Kidney tubule cell (primary cell): ENCODE measurements at places on chromosomes 7 and 10.

DNA sequence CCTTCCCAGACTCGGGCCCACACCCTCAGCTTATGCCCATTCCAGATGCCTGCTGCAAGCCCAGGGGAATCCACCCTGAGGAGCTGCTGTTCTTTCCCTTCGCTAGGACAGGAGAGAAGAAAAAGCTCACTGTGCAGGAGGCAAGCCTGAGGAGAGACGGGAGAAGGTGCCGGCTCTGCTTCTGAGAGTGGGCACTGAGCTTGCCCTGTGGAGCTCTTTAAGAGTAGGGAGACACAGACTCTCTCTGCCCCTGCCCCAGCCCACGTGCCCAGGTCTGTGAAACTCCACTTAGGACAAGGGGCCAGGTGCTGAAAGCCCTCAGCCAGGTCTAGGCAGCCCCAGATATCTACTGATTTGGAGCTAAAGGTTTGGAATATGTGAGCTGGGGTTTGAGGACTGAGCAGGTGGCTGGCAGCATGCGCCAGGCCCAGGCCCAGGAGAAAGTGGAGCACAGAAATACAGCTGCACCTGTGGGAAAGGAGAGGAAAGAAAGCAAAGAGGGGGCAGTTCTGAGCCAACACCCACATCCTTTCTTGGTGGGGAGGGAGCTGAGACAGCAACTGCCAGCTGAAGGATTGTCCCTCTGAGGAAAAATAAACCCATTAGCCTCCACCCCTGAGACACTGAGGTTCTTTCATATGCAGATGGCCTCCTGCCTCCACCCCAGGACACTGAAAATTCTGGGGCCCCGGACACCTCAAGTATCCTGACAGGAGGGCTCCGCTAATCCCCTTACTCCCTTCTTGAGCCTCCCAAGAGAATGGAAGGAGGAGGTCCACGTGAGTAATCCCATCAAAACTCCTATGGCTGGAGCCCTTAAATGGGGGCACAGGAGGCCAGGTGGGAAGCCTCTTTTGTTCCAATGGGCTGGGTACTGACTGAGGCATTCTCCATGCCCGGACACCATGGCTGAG, 7.3 kb downstream of the POLL start:
- DNase-seq: no peak

GRCh38 chr7:27096768-27097514, 1.1 kb upstream of the HOXA1 start:
- peak; percentile 63 for DNase-seq

- peak; percentile 12 for DNase-seq
Measured at GRCh38 chr10:77390481-77390891, 247.1 kb downstream of the KCNMA1 start.

GRCh38 chr7:131949659-131950058, 393.2 kb upstream of the PODXL start:
- DNase-seq: no peak

DNA sequence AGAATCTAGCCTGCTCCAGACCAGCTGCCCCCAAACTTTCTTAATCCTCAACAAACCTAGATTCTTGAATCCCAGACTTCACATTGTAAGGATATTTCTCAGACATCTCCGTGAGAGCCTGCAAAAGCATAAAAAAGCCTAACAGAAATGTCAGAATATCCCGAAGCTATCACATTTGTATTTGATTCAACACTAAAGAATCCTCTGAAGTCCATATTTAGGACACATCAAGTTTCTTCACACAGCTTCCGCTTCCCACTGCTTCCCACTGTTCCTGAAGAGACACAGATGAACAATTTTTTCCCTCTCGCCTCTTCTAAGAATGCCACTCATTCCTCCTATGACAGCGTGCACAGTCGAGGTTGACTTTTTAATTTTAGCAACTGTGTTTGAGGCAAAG, 396.2 kb upstream of the IGFBP3 start:
- no peak for DNase-seq

DNA sequence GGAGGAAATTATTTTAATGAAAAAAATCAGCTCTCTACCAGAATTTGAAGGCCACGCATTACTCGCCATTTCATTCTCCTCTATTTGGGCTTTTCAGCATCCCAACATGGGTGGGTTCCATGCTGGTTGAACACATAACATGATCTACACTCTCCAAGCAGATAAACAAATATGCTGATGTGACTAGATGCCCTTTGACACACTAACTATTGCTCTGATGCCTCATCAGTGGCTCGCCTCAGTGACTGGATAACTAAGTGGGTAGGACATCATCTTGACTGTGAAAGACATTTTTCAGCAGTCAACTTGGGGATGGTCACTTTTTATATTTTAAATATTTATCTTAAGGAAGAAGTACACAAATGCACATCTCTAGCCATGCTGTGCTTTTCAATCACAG, 113.9 kb upstream of the LAMB4 start:
- peak; percentile 78 for DNase-seq

GRCh38 chr10:84344526-84344925, 16.1 kb downstream of the CCSER2 start:
- no peak for DNase-seq

GRCh38 chr10:68088740-68089139, 13.7 kb upstream of the HERC4 start:
- no peak for DNase-seq

DNA sequence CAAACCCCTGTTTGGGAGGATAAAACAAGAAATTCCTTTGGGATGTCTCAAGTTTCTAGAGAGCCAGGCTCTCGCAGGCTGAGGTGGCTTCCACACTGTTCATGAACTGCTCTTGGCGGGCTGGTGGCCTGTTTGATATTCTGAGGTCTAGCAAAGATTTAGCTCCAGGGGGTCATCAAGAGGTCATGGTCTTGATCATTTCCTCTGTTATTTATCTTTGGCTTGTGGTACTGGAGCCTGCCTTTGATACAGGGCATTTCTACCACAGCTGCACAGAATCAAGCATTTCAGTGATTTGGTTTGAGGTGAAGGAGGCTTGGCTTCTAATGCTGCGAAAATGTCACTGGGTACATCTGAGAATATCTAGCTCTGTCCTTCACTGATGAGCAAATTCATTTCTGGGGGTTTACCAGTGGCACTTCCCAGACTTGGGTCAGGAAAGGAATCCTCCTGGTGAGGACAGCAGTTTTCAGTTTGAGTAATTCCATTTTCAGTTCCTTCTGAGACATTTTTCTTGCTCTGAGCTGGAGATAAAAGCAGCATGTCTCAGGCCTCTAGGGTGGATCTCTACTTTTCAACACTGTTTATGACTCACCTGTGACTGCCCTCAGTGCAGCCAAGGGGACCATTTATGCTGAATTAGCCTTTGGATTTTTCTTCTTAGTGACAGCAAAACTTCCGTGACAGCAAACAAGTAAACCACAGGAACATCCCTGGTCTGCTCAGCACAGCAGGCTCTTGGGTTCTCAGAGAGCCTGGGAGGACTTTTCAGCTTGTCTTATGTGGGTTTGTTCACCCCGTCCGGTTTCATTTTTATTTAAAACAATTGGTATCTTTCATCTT, 312.0 kb downstream of the RNLS start:
- DNase-seq: peak; percentile 67

- DNase-seq: no peak
Measured at GRCh38 chr10:1560535-1561192, 176.7 kb downstream of the ADARB2 start.

DNA sequence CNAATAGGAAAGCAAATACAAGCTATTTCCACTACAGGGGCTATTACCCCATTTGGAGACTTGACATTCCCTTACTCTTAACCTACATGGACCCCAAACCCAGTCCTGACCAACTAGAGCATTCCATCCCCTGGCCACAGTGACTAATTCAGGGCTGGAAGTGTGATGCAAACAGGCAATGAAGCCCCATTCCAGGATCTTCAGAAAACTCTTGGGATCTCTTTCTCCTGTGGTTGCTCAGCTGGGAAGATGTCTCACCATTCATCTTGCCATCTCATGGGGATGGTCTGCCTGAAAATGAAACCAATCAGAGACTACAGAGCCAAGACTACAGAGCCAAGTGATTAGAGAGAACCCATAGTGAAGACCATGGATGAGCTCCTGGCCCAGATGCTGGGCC, 206.2 kb downstream of the ZNF365 start:
- peak; percentile 44 for DNase-seq

DNA sequence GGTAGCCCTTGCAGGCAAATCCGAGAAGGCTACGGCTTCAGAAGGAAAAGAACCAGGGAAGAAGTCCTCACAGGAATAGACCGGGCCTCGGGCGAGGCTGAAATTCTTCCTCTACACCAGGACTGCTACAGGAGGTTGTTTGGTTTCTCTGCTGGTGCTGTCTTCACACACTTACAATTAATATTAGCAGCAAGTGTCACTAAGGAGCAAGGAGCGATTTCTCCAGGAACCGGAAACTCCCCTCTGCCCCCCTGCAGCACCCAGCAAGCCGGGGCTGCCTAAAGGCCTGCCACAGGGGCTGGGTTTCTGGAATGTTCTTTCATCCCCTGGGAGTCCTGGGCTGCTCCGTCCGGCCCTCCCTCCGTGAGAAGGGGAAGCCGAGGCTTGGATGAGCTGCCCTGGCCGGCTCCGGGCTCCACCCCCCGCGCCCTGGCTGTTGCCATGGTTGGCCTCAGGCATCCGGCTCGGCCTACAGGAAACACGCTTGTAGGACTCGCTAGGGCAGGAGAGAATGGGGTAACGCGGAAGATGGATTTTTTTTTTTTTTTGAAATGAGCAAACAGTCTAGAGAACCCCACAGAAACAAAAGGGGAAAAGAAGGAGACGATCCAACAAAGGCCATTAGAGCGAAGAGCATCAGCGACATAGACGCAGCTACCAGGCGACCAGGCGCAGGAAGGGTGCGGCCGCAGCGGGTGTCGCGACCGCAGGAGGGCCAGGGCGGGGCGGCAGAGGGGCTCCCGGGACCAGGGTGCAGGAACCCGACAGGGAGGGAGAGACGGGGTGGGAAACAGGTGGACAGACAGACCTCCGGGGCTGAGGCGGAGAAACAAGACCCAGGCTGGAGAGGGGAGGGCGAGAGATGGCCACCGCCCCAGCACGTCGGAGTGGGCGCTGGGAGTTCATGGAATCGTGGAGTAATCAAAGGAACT, 33.0 kb downstream of the EN2 start:
- DNase-seq: peak; percentile 75

- no peak for DNase-seq
Measured at GRCh38 chr7:48899932-48900331, 24.4 kb upstream of the CDC14C start.

- peak; percentile 7 for DNase-seq
Measured at GRCh38 chr7:110766864-110767263, 324.1 kb upstream of the LRRN3 start.

DNA sequence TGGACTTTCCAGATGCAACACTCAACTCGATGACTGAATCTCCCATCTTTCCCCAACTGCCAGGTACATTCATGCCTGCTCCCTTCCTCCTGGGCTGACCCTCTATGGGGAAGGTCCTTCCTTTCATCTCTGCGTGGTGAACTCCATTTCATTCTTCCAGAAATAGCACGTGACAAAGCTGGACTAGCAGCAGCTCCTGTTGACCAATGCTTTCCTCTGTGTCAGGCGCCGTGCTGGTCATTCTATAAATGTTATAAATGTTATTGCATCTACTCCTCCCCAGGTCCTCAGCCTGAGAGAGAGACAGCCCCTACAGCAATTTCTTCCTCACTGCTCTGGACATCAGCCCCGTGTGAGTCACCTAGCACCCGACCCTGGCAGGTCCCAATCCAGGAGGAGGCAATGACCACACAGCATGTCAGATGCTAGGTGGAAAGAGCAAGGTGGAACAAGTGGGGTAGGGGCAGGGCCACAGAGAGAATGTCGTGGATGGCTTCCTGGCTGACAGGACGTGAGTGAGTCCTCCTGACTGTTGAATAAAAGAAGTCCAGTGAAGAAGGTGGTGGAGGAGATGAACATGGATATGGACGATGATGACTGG, 178.1 kb downstream of the ADAM12 start:
- DNase-seq: peak; percentile 53

DNA sequence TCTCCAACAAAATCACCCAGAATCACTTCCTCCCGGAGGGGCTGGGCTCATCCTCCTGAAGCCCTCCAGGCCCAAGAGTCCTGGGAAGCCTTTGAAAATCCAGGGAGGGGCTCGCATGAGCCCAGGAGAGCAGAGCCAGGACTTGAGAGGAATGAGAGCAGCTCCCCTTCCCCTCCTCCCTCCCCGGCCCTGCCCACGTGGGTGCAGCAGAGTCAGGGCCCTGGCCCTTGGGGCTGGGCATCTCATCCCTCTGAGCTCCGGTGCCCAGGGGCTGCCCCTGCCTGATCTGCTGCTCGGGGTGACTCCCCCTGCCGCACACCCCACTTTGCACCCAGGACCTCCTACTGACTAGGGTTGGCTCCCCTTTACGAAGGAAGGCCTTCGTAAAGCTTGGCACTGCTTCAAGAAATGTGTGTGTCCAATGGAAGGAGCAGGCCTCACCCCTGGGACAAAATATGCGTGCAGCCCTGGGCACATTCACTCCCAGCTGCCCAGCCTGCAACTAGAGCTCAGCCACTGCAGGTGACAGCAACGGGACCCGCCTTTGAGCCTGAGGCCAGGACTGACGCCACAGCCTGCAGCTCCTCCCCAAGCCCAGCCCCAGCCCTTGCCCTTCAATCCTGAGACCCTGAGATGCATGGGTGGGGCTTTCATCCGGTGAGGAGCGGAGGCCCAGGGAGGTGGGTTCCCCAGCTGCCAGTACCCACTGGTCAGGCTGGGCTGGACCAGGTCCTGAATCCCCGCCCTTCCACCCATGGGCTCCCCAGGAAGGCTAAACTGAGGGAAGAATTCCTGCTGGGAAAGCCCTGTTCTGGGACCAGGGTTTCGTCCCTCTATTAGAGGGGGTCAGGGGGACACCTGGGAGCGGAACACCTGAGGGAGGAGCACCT, 21.8 kb downstream of the PWWP2B start:
- peak; percentile 63 for DNase-seq

DNA sequence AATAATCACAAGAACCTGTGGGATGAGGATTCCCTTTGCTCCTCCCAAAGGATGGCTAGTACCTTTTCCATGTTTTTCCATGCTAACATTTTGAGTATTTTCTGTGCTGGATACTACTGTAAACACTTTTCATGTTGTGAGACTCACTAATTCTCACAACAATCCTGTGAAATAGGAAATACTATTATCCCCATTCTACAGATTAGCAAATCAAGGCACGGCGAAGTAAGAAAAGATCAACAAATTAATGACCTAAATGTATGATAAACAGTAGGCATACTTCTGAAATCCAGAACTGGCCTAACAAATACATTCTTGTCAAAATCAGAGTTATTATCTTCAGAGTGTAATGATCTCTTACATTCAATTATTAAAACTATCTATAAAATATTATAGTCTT, 69.3 kb downstream of the ENO4 start:
- DNase-seq: no peak

DNA sequence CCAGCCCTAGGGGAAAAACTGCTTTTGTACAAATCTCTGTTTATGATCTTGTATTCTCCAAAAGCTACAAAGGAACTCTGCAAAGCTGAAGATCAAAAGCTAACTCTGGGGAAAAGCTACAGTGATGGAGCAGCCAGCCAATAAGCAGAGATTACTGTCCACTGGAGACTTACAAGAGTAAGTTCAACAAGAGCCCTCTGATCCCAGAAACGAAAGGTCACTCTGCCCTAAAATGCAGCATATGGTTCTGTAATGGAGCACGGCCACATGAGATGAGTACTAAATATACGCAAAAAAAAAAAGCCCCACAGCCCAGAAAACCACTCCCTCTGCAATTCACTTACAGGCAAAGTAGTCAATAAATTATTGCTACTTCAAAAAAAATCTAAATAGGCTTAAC, 60.1 kb downstream of the ERCC6 start:
- no peak for DNase-seq

GRCh38 chr10:93850031-93851015, 43.5 kb upstream of the SLC35G1 start:
- no peak for DNase-seq
